ENCODE measurements at places on chromosomes 6 and 20.
A peak's percentile ranks its signal among the peaks of the same experiment; 100 is the strongest.

GRCh38 chr6:56906752-56907151 is 48.2 kb upstream of the BEND6 start:
- no peak for DNase-seq

GRCh38 chr6:89120371-89120770 is 2.5 kb upstream of the SRSF12 start:
- no peak for DNase-seq

DNA sequence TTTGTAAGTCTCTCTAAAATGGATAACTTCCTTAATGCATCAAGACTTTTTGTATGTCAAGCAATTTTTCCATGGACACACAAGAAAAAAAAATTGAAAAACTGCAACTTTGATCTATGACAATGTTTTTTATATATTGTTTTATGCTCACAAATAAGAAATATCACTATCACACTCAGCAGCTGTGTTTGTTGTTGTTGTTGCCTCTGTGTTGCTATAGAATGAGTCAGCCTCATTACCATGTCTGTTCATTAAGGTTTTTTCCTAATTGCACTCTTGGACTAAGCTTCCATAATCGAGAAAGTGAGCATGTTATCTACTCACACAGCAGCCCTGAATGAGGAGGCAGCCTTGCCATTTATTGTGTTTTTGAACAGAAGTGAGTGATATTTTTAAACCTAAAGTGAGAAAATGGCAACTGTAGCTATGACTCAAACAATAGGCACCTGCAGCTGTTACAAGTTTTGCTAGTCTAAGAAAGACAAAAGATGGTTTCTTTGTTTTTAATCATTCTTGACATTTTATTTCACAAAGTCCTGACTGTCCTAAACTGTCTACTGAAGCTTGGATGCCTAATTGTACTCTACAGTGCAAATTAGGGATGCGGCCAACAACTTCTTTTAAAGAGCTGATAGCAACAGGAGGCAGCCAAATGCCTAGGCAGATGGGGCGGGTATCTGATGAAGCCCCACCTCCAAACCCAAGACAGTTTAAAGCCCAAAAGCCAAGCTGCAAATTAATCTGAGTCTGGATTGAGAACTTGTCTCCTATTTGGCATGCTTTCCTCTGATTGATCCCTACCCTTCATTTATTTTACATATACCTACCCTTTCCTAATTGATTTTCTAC is 77.9 kb upstream of the DOK5 start:
- DNase-seq = no peak

- DNase-seq = no peak
These were observed 165.4 kb downstream of the TAF4 start for GRCh38 chr20:61900011-61900944.

DNA sequence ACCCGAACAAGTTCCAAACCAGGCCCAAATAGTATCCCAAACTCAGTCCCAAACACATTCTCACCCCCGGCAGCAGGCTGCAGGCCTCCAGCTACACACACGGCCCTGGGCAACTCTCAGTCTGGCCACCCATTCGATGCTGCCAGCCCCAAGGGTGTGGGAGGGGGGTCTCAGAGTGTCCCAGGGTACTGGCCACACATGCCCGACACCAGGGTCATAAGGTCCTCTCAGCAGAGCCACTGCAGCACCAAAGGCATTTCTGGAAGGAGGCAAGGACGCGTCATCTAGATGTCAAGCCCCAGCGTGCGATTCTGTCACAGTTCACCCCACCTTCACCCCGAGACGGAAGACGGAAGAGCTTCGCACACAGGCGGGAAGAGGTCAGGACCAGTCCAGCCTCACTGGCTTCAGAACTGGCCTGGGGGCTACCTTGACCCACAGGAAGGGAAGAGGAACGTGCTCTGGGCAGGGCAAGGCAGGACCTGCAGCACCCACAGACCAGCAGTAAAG is 9.5 kb downstream of the MYL9 start:
- DNase-seq = no peak

DNA sequence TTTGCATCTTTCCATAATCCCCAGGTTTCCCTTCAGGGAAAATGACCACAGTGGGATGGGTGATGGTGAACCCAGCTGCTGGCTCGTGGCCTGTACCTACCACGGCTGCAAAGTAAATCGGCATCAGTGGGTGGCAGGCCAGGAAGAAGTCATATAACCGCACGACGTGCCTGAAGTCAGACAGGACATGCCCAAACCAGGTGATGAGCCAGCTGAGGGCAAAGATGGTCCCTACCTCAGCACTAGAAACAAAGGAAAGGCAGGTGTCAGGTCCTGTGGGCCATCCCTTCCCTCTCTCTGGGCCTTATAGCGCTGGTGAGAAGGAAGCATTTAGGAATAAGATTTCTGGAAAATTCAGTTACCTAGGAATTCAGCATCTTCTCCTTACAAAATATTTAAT is 22.2 kb downstream of the TBC1D20 start:
- DNase-seq = no peak

DNA sequence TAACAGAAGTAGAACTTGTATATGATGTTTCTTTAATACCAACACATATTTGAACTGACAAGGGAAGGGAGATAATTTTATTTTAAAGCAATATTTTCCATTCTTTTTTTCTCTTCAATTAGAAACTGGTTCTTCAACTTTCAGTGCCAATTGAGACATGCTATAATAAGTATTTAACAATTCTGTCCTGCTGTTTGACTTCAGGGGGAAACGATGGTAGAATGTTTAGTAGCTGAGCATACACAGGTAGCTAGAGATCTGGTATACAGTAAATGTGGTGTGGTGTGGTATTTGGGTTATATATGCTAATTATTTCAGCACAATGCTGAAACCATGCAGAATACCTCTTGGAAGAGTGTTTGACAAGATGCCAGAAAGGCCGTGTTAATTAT is 156.9 kb downstream of the ARID1B start:
- DNase-seq = no peak

DNA sequence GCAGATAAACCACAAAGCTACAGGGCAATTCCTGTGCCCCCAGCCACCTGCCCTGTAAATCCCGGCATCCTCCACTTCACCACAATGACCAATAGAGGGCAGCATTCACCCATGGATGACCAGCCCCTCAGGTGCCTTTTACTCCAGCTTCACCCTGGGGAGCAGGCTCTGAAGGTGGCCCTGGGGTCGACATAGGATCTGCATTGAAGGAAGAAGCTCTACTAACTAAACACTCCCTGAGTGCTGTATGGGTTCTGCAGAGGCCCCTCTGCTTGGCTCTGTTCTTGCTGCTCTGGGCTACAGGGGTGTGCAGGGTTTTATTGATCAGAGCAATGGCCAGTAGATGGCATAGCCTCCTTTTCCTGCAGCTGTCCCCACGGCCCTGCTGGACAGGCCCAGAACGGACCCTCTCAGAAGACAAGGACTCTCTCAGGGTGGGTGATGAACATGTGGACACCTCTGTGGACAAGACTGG is 20.3 kb downstream of the CST4 start:
- no peak for DNase-seq

DNA sequence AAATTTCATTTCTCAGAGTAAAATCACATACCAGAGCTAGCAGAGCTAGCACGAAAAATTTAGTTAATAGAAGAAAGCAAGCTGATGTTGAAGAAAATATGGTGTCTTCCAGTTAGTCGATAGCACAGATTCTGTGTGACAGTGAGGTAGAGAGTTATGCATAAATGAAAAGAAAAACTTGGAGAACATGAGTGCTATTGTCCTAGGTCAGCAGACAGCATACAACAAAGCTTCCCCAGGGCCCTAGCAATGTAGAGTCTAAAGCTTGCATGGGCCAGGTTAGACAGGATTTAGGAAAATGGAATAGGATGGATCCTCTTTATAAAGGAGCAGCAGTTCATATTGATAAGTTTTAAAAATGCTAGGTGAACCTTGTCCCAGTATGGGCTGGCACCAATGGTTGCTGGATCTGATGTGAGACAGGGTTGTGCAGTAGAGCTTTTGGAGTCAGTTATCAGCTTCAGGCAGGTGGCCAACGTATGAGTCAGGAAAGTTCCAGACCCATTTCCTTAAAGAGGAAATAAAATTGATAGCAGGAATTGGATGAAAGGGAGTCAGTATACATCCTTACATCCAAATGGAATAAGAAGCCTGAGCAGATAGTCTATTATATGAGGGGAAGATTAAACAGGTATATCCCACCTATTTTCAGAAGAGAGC is 277.2 kb downstream of the FRK start:
- no peak for DNase-seq

DNA sequence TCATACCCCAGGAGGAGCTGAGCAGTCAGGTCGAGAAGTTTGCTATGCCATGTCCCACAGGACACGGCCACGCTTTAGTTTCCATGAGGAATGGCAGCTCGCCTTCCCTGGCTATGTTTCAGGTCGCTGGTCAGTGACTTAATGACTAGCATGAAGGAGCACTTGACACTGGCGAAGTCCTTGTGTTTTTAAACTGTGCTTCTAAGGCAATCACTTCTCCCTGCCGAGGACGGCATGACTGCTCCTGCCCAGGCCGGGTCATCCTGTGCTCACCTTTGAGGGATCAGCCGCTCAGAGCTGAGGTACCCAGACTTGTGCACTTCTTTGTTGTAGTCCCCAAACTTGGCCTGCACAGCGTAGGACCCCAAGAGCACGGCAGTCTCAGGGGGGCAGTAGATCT is 34.1 kb downstream of the EZR start:
- DNase-seq = no peak

- DNase-seq = no peak
These were observed 36.8 kb downstream of the MANEA start for GRCh38 chr6:95614094-95614493.

DNA sequence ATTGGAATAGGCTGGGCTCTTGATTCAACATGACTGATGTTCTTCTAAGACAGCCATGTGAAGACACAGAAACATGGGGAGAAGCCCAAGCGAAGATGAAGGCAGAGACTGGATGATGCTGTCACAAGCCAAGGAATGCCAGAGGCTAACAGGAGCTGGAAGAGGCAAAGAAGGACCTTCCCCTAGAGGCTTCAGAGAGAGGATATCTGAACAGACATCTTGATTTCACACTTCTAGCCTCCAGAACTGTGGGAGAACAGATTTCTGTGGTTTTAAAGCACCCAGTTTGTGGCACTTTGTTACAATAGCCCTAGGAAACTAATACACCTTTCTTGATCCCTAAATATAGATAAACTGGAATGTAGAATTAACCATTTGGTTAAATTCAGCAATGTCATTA is 127.0 kb downstream of the EDN1 start:
- DNase-seq = no peak

DNA sequence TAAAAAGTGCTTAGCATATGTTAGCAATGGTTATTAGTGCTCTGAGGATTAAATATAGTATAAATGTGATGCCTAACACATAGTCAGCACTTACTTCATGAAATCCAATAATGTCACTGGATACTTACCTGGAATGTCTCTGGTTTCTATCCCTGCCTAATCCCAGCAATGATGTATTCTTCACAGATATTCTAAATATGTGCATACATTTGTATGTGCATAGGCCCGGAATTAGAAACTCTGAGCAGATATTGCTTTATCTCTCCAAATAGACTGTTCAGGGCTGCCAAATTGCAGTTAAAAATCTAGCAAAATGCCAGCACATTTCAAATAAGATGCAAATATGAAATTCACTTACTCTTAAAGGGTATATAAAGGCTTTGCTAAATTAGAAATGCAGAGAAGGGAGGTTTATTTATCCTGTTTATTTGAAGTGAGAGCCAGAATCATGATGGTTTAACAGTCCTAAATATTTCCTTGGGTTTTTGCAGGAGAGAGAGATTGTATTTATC is 81.3 kb downstream of the SAMD5 start:
- DNase-seq = no peak

- DNase-seq = no peak
These were observed 728.9 kb upstream of the GJE1 start for GRCh38 chr6:141403827-141404226.

DNA sequence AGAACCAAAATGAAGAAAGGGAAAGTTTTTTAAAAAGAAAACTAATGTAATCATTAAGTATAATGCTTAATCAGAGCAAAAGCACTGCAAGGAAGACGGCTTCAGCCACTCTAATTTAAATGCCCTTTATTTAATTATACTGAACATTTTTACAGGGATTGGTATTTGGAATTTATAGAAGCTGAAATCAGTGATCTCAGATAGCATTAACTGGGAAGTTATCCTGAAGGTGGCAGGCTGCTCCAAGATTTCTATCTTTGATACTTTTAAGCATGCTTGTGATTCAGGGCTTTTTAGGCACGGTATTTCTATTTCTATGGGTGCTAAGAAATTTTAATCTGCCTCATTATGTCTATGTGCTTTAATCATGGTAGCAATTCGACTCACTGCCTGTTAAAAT is 1.3 kb upstream of the NDUFAF4 start:
- DNase-seq = no peak

- no peak for DNase-seq
These were observed 86.6 kb downstream of the CD40 start for GRCh38 chr20:46204594-46205186.

- no peak for DNase-seq
These were observed 327.3 kb upstream of the HSF2 start for GRCh38 chr6:122072014-122072647.

DNA sequence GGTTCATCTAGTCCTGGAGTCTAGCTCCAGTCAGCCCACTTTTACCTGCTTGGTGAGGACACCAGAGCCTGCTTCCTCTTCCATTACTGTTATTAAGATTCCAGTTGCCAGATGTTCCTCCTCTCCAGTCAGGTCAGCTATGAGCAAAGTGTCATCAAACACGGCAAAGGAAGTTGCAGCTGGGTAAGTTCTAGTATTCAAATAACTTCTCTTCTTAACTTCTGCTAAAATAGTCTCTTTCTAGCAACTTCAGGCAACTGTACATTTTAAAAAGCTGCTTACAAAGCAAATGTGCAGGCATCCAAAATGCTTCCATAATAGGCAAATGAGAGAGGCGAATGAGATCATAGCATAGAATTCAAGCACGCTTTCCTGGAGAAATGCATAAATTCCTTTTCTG is 18.4 kb upstream of the MRPS18A start:
- DNase-seq = no peak

GRCh38 chr6:110250058-110250457 is 69.8 kb downstream of the CDC40 start:
- DNase-seq = no peak

GRCh38 chr6:54198134-54198533 is 86.9 kb downstream of the MLIP start:
- DNase-seq = peak; percentile 2
